BJ (cell line): ENCODE measurements at places on chromosomes 6 and 20.

- DNase-seq = peak; percentile 34
Observed at GRCh38 chr6:15399641-15400470, 154.0 kb downstream of the JARID2 start.

DNA sequence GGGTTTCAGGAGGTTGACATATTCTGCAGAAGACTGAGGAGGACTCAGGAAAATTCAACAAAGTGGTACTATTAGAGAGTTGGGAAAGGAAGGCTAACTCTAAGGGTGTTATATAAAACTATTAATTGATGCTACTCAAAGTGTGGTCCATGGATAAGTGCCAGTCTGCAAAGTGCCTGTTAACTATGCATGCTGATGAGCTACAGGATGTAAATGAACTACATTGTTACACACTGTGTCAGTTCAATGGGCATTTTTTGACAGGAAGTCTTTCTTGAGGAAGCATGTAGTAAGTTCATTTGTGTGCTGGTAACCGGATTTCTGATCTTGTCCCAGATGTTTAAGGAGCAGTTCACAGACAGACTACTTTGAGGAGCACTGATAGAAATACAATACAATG is 75.6 kb downstream of the KLHL32 start:
- no peak for DNase-seq

GRCh38 chr6:36643977-36644376 is 34.5 kb upstream of the CDKN1A start:
- no peak for DNase-seq

DNA sequence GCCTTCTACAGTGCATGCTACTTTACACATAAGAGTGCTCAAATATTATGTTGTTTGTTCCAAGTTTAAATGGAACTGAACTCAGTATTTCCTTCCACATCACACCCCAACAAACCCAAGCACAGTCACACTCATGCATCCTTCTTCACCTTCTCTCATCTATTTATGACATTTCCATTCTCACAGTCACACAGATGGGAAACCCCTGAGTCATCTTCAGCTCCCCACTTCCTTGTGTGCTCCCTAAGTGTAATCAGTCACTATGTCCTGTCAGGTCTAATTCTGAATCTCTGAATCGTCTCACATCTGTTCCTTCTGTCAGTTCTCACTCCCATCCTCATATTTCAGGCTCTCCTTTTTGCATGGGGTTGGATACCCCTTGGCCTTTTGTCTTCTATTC is 96.0 kb downstream of the RIMS1 start:
- no peak for DNase-seq

DNA sequence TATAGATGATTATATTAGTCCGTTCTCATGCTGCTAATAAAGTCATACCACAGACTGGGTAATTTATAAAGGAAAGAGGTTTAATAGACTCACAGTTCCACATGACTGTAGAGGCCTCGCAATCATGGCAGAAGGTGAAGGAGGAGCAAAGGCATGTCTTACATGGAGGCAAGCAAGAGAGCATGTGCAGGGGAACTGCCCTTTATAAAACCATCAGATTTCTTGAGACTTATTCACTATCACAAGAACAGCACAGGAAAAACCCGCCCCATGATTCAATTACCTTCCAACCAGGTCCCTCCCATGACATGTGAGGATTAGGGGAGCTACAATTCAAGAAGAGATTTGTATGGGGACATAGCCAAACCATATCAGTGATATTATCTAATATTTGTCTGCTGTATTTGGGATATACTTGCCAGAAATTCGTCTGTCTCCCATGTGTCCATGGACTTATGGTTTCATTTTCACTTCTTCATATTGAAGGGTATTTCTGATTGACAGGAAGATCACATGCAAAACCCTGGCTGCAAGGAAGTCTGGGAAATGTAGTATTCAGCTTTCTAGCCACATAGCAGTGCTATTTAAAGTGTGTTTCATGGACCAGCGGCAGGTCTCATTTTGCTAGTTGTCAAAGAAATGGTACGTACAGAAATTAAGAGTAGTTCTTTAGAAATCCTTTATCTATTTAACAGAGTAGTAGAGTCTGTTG is 50.5 kb upstream of the PAK5 start:
- no peak for DNase-seq

DNA sequence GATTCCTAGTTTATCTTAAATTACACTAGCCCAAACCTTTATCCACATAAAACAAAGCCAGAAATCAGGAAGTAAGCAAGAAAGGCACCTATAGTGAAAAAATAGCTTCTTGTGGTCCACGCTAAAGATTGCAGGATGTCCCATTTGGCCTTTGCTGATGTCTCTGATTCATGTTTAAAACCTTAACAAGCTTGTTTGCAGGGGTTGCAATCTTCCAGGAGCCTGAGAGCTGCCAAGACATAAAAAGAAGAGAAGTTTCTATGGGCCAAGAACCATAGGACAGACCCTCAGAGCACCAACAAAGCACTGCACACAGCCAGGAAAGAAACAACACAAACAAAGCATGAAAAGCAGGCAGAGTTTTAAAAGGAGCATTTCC is 49.4 kb downstream of the ADAT2 start:
- DNase-seq = no peak

- no peak for DNase-seq
Observed at GRCh38 chr6:19753826-19754225, 83.3 kb upstream of the ID4 start.

GRCh38 chr20:53379014-53379832 is 214.4 kb downstream of the ZNF217 start:
- no peak for DNase-seq

DNA sequence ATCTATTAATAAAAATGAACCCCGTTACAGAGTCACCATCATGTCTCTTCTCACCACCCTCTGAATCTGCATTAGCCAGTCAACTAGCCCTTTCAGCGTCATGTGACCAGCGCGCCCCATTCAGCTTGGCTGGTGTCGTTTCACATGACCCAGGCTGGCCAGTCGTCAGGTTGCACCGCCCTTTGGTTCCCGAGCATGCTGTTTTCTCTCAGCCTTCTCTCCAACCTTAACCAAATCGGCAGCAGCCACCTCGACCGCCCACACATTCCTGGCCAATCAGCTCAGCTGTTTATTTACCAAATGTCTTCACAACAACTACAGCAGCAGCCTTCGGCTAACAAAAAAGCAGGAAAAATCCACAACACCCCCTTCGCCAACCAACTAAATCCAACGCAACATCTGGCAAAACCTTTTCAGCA is 5.6 kb downstream of the SRSF3 start:
- DNase-seq = no peak

DNA sequence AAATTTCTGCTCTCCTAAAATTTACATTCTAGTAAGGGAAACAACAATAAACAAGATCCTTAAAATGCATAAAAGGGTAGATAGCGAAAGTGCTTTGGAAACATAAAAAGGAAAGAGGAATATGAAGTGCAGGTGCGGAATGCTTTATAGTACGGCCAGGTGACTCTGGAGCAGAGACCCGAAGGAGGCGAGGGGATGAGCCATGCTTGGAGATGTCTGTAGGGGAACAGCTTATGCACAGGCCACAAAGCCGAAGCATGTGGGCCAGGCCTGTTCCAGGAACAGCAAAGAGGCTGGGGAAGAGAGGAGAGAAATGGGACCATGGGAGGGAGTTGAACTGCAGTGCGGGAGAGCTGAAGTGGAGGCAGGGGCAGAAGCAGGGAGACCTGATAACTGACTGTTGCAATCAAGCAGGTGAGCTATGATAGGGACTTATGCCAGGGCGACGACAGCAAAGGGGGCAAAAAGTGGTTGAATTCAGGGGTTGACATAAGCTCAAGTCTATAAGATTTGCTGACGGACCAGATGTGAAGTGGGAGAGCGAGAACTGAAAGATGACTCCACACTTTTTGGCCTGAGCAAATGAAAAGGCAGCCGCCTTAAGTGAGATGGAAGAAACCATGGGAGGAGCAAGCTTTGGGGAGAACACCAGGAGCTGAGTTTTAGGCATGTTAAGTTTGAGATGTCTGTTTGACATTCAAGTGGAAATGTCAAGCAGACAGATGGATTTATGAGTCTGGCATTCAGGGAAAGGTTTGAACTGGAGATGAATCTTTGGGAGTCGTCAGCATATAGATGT is 83.1 kb downstream of the CNBD2 start:
- DNase-seq = no peak

DNA sequence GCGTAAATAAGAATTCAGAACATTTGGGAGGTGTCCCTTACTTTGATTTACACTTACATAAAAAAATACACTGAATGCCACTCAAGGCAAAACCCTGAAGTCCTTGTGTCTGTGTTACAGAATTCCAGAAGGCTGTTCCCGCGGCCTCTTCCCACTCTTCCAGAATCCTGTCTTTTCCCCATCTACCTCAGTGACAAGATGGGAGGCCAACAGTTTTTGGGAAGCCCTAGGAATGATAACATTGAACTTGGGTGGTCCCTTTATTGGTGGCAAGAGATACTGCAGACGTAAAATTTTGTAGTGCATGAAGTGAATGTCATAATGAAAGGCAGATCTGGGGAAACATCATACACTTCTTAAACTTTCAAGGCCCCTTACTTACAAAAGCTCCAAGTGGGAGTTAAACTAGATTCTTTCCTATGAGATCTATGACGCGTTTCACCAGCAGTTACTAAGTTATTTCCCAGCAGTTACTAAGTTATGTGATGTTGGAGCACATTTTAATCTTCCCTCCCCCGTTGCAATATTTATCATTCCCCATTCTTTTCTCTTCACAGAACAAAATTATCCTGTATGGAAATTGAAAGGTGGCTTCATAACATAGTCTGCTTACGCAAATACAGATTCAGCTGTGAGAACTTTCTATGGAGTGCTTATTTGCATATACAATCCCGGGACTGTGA is 79.5 kb downstream of the BCAS1 start:
- no peak for DNase-seq

GRCh38 chr6:39517756-39518155 is 195.3 kb upstream of the KCNK16 start:
- DNase-seq = no peak

DNA sequence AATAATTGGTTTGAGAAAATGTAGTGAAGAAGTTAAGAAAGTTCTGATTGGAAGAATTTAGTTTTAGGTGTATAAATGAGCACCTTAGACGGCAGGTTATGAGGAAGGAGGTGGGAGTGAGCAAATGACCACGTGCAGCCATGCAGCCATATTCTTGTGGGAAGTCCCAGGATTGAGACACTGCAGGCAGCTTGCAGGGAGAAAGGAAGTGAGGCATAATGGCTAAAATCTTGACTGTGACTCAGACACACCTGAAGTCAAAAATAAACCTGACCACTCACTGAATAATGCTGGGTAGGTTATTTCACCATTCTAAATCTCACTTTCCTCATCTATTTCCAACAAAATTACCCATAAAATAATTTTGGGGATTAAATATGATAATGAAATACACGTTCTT is 16.6 kb downstream of the DSE start:
- no peak for DNase-seq

GRCh38 chr20:57902473-57902872 is 192.7 kb upstream of the PMEPA1 start:
- DNase-seq = no peak

- DNase-seq = no peak
Observed at GRCh38 chr6:143698759-143699429, 21.1 kb downstream of the PHACTR2 start.

- no peak for DNase-seq
Observed at GRCh38 chr6:129730477-129731165, 20.6 kb upstream of the ARHGAP18 start.

DNA sequence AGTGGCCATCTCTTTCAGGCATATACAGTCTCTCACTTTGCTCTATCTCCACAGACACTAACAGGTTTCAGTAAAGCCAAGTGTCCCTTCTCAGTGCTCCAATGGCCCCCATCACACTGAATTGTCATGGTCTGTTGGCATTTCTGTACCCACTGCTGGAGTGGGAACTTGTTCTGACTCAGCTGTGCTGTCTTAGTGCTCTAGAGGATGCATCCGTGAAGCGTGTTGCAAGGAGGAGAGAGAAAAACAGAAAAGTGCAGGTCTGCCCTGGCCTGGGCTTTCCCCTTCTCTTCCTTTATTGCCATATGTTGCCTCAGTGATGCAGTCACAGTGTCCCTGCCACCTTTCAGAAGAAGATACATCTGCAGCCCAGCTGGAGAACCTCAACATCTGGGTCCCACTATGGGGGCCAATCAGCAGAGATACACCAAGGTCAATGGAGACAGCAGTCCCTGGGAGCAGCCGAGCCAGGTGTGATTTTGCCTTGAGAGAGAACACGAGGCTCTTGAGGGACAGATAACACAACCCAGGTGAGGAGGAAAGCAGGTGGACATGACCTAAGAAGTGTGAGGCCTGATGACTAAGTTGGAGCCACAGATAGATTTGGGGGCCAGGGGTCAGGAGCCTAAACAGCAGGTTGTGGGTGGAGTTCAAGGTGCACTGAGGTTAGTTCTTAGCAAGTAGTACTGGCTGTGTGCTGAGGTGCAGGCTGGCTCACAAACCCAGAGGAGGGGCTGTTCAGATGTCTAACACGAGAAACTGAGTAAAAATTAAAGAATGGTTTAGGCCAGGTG is 5.6 kb upstream of the PLCG1 start:
- DNase-seq = no peak

GRCh38 chr6:42511803-42512422 is 51.9 kb upstream of the UBR2 start:
- DNase-seq = no peak

GRCh38 chr6:142011156-142011555 is 121.6 kb upstream of the GJE1 start:
- DNase-seq = no peak

GRCh38 chr6:52929321-52930164 is 20.0 kb upstream of the GSTA3 start:
- DNase-seq = peak; percentile 45
